ENCODE measurements at places on chromosomes 2 and 18. TPM values are rescaled to one million over a fixed set of nuclear protein-coding genes. Genes with fewer than 3 reads are reported as not detected.

The C2orf66 gene
- total RNA-seq, result 0.32 TPM

The ITGB6 gene
- total RNA-seq, result 11.6 TPM

The TMEM182 gene
- total RNA-seq, result 4.0 TPM

The TGFA gene
- total RNA-seq, result not detected

The RPL37A gene
- 905 TPM for total RNA-seq

The EDAR gene
- not detected for total RNA-seq

The REL gene
- total RNA-seq, result 3.2 TPM

The LYG1 gene
- total RNA-seq, result 0.86 TPM

The CRYBA2 gene
- total RNA-seq, result not detected

The GCC2 gene
- total RNA-seq, result 18.0 TPM
